ENCODE measurements at places on chromosomes 2 and 18.
A peak's percentile ranks its signal among the peaks of the same experiment; 100 is the strongest.

GRCh38 chr2:217713395-217714286, 289.2 kb downstream of the TNS1 start:
- DNase-seq: peak; percentile 42

GRCh38 chr2:240856151-240856980, 12.3 kb upstream of the AGXT start:
- no peak for DNase-seq

DNA sequence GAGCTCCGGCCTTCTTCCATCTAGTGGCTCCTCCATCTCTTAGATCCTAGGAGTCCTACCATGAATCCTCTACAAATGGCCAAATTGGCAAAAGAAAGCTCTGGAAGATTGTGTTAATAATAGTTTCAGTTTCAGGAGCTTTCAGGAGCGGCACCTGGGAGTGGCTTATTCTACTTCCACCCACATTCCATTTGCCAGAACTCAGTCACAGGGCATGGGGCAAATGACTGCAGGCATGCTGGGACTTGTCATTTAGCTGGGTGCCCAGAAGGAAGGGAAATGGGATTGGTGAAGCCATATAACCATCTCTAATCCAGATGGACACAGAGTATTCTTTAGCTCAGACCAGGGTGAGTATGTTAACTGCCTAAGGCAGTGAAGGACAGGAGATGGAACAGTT, 3.6 kb upstream of the LRATD1 start:
- no peak for DNase-seq

- no peak for DNase-seq
These were observed 5.1 kb upstream of the MIB1 start for GRCh38 chr18:21735452-21736015.

GRCh38 chr2:88139203-88139702, 11.4 kb upstream of the FABP1 start:
- no peak for DNase-seq

All from activated CD8-positive, alpha-beta memory T cell treated with anti-CD3 and anti-CD28 coated beads for 48 hours (primary cell).